ENCODE measurements at places on chromosomes 3 and 15.

- no peak for DNase-seq
Measured at GRCh38 chr15:20106026-20106425, 435.6 kb downstream of the GOLGA6L6 start.

- no peak for DNase-seq
Measured at GRCh38 chr15:94021621-94022320, 209.6 kb upstream of the MCTP2 start.

GRCh38 chr15:45123397-45123796, 6.3 kb downstream of the DUOXA1 start:
- no peak for DNase-seq

GRCh38 chr15:101528108-101528916, 38.8 kb upstream of the PCSK6 start:
- DNase-seq = no peak

Measured in skeletal muscle cell (primary cell).